ENCODE measurements at places on chromosomes 5 and 9.
A peak's percentile ranks its signal among the peaks of the same experiment; 100 is the strongest.

GRCh38 chr5:14962604-14963003, 91.0 kb upstream of the ANKH start:
- DNase-seq: no peak

DNA sequence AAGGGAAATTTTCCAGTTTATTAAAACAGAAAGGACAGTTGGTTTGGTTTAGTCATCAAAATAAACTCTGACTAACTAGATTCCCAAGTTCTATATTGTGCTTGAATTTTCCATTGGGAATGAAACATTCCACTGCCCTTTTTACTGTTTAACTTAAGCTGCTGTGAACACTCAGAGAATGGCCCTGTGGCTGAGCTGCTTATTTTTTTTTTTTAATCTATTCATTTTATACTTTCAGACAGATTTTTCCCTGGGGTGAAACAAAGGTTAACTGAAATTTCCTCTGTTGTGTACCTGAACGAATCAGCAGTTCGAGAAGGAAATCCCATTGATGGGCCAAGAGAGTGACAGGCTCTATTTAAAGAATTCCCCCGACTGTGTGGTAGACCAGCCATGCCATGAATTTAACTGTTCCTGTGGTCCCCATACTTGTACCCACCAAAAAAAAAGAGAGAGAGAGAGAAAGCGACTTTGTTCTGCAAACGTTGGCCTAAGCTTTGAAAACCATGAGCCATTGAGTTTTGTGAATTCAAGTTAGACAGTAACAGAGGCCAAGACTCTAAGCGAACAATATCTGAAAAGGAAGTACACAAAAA, 138.7 kb upstream of the GRHPR start:
- peak; percentile 37 for DNase-seq

DNA sequence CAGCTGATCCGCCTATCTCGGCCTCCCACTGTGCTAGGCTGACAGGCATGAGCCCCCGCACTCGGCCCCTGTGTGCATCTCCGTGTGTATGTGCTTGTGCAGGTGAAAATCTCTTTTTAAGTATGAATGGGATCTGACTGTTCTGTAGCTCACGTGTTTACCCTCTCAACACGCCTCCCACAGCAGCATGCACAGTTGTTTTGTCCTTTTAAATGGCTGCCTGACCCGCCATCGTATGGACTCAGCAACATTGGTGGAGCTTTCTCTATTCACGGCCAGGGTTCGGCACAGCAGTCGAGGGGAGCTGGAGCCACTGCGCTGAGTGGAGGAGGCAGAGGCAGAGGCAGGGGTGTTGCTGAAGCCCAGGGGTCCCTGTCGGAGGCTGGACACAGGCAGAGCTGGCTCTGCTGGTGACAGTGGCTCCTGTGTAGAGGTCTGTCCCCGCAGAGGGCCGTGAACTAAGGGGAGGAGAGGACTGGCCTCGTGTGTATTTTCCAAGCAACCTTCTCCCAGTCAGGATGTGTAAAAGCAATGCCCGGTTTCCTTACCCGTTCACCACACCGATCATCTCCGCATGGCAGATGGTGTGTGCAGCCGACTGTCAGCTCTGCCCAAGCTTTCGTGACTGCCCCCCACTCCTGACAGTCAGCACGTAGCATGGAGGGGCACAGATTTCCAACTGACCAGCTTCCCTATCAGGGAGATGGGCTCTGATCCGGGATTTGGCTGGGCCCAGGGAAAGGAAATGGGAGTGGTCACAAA, 37.3 kb downstream of the MRPL36 start:
- no peak for DNase-seq

GRCh38 chr5:170426786-170427185, 37.6 kb upstream of the KCNMB1 start:
- DNase-seq: no peak

GRCh38 chr5:90020575-90021538, 388.7 kb downstream of the CETN3 start:
- peak; percentile 94 for DNase-seq

DNA sequence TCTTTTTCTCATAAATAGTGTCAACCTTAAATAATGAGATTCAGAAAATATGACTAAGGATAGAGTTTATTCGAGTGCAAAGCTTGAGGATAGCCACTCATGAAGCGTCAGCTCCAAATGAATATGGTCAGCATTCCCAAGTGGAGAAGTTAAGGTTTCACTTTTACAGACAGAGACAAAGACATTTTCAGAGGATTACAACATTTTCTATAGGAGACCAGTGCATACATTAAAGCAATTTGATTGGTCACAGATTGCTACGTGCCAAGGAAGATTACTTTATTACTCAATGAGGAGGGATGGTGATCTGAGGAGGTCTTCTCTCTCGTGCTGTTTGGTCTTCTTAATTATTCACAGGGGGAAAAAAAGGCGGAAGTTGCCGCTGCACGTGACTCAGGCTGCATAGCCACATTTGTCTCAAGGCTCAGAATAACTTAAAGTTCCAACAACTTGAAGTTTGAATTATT, 60.1 kb upstream of the SPATA31C2 start:
- DNase-seq: peak; percentile 44

GRCh38 chr5:153809166-153809565, 229.5 kb downstream of the FAM114A2 start:
- DNase-seq: no peak

GRCh38 chr5:8382456-8382855, 513.5 kb downstream of the MTRR start:
- DNase-seq: no peak

- DNase-seq: no peak
These were observed 199.3 kb upstream of the PTGER4 start for GRCh38 chr5:40480392-40480791.

- no peak for DNase-seq
These were observed 13.3 kb downstream of the UCK1 start for GRCh38 chr9:131517761-131518190.

DNA sequence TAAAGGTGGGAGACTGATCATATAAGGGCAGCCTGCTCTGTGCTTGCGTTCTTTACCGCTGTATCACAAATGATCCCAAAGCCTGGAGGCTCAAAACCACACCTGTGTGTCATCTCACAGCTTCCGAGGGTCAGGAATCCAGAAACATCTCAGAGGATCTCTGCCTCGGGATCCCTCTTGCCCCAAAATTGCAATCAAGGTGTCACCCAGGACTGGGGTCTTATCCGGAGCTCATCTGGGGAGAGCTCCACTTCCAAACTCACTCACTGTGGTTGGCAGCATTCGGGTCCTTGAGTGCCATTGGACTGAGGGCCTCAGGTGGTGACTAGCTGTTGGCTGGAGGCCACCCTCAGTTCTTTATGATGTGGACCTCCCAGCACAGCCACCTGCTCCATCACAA, 26.7 kb upstream of the FCN2 start:
- DNase-seq: no peak

DNA sequence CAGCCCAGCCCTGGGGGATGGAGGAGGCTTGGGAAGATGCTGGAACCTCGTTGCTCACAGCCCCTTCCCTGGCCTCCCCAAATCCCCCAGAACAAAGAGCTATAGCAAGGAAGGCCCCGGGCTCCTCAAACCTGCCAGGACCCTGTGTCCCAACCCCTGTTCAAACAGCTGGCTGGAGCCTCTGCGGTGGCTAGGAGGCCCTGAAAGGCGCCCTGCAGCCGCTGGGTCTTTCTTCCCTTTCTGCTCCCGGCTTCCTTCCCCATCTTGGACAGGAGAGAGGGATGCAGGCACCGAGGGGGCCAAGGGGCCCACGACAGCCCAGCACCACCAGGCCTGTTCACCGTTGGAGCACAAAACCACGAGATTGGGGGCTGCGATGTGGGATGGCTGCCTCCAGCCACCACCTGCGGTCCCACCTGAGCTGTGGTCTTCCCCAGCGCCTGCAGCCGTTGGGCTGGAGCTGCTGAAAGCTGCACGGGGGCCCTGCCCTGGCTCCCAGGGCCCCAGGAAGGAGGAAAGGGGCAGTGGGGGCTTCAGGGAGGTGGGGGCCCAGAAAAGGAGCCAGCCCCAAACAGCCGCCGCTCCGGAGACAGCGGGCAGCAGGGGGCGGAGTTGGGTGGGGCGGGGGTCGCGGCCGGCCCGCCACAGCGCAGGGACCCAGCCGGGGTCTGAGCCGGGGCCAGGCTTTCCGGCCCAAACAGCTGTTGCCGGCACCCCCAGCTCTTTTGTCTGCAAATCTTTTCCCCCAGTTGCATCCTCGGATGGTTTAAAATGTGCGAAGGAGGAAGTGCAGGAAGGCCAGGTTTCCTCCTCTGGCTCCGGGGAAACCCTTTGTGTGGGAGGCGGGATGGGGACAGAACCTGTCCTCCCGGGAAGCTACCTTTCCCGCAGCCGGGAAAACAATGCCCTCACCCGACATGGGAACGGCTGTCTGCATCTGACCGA, 16.1 kb downstream of the NOTCH1 start:
- DNase-seq: no peak

GRCh38 chr5:124652892-124653441, 93.5 kb downstream of the ZNF608 start:
- DNase-seq: no peak

DNA sequence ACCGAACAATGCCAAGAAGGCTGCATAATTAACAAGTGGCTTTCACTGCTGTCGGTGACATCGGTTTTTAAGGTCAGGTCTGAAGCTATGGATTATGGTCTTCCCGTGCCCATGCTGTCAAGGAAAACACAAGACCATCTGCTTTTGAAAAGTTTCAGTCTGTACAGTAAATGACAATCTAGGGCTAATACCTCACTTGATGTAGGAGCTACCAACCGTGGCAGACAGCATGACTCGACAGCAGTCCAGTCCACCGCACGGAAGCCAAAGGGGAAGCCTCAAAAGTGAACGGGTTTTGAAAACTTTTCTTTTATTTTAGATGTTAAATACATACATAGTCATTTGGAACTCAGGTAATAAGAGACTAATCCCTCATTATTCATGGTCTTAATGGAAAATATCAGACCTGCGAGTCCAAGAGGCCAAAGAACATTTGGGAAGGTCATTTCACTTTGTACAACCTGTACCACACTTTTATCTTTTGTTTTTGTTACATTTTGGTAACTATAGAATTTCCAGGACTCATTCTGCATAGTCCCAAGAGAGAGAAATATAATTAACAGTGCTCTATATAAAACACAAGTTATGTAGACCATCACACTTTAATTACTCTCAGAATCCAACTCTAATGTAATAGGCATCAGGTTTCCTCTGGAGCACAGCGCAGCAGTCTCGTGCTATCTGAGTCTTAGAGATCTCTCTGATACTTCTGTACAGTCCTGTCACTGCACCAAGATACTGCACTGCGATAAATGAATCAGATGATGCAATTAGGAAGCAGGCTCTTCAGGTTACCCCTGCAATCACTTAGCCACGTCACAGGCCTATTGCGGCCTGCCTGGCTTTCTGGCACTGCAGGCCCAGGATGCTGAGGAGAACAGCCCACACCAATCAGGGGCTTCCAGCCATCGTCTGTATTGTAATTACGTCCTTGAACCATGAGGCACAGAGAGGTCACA, 184.9 kb downstream of the FANCC start:
- peak; percentile 25 for DNase-seq

GRCh38 chr9:118782790-118783463, 586.3 kb downstream of the BRINP1 start:
- no peak for DNase-seq

- DNase-seq: no peak
These were observed 412.1 kb downstream of the CYLC2 start for GRCh38 chr9:103407260-103407659.

GRCh38 chr9:89891591-89892304, 286.9 kb downstream of the GADD45G start:
- no peak for DNase-seq

DNA sequence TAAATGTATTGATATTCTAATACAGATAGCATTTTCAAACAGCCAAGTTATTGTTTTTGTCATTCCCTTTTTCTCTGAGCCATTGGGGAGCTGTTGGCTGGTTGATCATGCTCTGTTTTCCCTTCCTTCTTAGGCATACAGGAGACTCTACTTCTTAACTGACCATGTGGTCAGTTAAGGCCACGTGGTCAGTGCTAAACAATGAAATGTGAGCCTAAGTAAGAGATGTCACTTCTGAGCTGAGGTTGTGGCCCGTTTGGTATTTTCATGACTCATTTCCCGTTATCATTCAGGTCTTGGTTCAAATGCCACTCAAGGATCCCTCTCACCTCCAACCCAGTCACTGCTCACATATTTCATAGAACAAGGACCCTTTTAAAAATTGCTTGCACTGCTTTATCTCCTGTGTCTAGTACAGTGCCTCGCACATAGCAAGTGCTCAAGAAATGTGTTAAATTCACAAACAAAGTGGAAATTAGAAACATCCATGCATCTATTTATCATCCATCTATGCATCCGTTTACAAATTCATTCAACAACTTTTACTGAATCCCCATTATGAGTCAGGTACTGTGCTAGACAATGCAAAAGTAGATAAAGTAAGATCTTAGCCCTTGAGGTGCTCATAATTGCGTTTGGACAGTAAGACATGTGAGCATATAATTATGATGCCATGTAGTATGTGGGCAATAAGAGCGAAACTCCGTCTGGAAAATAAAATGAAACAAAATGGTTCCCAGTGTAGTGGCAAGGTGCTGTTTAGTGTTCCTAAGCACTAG, 50.7 kb downstream of the ARRDC3 start:
- peak; percentile 92 for DNase-seq

DNA sequence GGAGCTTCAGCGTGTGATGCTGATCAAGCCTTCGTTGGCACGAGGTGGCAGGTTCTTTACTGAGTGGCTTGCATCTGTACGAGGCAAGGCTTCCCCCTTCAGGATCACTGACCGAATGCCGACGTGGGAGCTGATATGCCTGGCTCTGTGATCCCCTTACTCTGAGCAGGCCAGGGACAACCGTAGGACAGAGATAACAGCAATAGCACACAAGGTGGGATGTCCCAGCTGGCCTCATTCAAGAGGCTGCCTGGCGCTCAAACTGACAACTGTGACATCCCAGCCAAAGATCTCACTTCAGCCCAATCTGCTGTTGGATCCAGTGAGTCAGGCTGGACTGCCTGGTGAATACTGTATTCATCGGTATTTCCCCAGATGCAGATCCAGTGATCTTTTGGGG, 199.4 kb upstream of the PANK3 start:
- no peak for DNase-seq

- DNase-seq: no peak
These were observed 8.7 kb downstream of the ACSL6 start for GRCh38 chr5:132002757-132003156.

GRCh38 chr5:133398646-133399101, 213.7 kb downstream of the FSTL4 start:
- no peak for DNase-seq

DNA sequence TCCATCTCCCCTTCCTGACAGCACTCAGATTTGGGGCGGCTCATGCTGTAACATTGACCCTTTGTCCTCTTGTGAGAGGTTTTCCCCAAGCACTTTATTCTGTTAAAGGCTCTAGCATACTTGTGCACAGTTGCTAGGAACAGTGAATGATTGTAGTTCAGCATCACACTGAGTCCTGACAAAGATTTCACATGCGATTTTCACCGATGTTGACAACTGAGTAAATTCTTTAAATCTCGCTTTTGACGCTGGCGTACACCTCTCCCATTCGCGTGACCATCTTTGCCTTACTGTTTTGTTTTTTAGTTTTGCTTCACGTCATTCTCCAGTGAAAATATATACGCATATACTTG, 780 bp downstream of the CDC37L1 start:
- peak; percentile 30 for DNase-seq

DNA sequence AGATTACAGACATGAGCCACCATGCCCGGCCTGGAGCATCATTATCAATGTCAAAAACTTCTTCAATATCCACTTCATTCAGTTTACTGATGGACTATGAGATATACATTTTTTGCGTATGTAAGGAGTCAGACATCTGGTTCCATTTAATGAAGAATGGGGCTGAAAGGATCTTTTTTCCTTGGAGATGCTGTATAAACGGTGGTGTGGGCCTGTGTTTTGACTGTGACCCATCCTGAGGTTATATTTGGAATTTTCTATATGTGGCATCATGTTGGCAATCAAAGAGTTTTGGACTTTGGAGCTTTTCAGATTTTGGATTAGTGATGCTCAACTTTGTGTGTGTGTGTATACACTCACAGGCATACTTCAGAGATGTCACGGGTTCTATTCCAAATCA, 85.7 kb upstream of the FBXL17 start:
- no peak for DNase-seq

Data from iris pigment epithelial cell (primary cell).